Cerebellar nuclear complex (tissue), 1 donor: ENCODE measurements at places on chromosomes 1 and 21.
A peak's percentile ranks its signal among the peaks of the same experiment; 100 is the strongest.

- no peak for DNase-seq
Measured at GRCh38 chr1:166064313-166064926, 102.4 kb downstream of the FAM78B start.

DNA sequence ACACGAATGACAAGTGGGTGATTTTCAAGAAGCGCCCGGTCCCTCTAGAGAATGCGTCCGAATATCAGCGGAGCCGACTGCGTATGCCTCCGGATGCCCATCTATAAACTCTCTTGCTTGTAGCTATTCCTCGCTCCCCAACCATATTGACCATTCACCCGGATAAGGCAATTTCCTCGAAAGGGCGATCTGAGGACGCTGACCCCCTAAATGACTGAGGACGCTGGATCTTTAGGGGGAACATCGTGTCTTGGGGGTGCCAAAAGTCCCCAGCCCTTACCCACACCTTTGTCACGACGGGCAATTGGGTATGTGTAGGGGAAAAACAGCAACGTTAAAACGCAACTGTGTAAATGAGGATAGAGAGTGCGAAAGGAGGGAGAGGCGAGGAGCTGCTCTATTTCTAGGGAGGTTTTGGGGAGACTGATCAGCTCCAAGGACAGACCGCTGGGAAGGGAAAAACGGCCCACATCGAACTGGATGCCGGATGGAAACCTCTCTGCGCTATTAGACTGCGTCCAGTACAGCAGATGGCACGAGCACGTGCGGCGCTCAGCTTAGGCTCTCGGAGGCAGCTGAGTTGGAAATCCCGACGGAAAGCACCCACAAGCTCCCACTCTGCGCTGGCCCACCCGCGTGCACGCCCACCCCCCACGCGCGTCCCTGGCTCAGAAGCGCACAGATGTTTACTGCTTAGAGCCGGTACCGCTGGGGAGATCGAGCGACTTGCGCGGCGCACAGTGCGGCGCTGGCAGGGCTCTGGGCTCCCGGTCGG is 2.9 kb upstream of the PRRX1 start:
- no peak for DNase-seq

DNA sequence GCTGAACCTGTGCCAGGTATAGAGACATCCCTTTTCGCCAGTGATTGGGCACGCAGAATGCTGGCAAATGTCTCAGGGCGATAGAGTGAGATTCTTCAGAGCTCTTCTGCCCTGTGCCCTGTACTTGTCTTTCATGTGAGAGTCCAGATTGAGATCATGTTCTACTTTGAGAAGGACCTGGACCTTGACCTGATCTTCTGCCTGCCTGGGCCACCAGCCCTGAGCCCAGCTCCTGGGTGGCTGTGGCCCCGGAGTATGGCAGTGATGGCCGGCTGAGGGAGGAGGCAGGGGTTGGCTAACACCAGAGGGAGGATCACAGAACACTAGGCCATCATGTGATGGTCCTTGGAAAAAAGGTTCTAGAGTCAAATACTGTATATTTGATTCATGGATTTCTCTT is 13.8 kb downstream of the STRIP1 start:
- no peak for DNase-seq

- no peak for DNase-seq
Measured at GRCh38 chr1:180574031-180574713, 15.4 kb downstream of the OVAAL start.

GRCh38 chr1:62437273-62437940 is 558 bp downstream of the USP1 start:
- DNase-seq, result no peak

DNA sequence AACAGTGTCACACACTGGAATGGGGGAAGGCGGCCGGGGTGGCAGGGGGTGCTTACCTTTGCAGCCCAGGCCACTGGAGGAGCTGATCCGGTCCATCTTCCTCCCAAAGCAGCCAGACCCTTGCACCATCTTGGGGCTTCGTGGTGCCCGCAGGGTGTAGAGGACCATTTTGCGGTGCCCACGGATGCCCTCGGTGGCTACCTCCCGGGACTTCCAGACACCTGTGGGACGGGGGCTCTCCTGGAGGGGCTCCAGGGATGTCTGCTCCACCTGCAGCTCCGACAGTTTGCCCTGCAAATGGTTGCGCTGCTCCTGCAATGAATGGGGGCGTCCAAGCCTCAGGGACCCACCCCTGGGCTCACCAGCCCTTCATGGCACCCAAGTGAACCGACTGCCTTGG is 587 bp downstream of the NPPB start:
- DNase-seq, result no peak

- DNase-seq, result no peak
Measured at GRCh38 chr1:228031276-228031995, 24.6 kb downstream of the WNT3A start.

DNA sequence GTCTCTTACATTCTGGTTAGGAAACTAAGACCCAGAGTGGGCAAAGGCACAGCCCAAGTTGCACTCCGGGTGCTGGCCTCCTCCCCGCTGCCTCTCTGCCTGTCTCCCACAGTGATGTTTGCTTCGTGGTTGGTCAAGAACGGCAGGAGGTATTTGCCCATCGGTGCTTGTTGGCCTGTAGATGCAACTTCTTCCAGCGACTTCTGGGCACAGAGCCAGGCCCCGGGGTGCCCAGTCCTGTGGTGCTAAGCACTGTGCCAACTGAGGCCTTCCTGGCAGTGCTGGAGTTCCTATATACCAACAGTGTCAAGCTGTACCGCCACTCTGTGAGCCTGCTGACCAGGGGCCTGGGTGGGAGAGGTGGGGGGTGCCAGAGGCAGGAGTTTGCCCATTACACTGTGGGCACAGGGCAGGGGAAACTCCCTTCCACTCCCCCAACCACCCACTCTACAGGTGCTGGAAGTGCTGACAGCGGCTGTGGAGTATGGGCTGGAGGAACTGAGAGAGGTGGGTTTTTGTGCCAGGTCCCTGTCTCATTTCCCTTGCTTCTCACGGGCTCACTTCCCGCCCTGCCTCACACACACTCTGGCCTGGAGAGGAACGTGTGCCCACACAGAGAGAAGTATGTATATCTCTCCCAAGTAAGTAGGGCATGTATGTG is 1.9 kb downstream of the BTBD19 start:
- DNase-seq, result no peak

DNA sequence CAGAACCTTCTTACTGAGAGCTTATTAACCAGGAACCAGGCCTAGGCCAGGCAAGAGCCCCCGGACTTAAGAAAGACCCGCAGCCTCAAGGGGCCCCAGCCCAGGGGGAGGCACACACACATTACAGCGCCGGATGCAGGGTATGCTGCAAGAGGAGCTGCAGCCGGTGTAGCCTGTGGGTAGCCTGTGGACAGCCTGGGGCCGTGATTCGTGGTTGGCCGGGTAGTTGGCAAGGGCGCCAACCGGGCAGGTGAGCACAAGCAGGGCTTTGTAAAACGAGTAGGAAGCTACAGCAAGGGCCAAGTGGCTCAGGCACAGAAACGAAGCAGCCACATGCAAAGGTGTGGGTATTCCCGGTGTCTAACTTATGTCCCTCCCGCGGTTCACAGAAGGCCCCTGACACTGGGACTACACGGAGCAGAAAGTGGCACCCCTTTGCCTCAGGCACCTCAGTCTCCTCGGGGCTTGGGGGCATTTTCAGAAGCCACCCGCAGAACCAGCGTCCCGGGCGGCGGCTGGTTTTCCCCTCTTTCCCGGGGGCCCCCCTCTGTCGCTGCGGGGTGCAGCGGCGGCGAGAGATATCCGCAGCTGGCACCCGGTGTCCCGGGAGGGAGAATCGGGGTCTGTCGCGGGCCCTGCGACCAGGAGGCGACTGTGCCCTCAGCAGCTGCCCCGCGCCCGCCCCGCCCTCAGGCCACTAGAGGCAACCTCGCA is 40.8 kb downstream of the KIAA1614 start:
- DNase-seq, result peak; percentile 29

- DNase-seq, result no peak
Measured at GRCh38 chr1:66433611-66434010, 100.3 kb upstream of the SGIP1 start.

DNA sequence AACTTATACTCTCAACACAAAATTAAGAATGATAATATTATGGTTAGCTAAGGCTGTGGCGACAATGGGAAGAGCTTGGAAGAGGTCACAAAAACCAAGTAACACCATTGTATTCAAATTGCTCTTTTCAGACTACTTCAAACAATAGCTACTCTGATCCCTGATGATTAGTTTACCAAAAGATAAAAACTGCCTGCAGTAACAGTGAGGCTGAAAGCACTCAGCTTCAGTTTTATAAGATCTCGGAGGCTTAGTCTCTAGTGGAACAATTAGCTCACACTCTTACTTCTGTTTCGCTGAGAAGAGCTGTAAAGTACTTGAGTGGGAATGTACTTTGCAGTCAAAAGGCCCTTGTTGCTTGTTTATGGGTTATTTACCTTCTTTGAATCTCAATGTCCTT is 278.5 kb downstream of the LRRC7 start:
- no peak for DNase-seq

- no peak for DNase-seq
Measured at GRCh38 chr1:223248770-223249140, 105.7 kb upstream of the TLR5 start.

DNA sequence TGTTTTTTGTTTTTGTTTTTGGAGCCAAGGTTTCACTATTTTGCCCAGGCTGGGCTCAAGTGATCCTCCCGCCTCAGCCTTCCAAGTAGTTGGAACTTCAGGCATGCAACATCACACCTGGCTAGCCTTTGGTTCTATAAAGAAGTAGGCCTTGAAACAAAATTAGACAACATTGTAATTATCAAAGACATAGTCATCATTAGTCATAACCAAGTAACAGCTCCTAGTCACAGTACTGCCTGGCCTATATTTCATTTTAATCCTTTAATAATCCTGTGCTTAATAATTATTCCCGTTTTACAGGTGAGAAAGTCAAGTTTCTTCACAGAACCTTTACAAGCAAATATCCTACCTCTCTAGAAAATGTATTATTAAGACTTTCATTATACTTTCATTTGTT is 52.3 kb upstream of the TBX15 start:
- no peak for DNase-seq

DNA sequence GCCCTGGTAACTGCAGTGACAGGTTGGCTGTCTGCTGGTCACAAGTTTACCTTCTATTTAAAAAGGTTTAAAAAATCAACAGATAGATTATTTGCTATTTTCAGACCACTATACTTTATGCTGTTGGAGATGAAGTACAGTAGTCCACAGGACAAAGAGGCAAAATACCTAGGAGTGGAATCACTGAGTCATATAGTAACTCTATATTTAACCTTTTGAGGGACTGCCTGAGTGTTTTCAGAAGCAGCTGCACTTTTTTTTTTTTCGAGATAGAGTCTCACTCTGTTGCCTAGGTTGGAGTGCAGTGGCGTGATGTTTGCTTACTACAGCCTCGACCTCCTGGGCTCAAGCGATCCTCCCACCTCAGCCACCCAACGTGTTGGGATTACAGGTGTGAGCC is 11.7 kb downstream of the CNIH4 start:
- no peak for DNase-seq
